ENCODE measurements at places on chromosomes 11 and 22. TPM values are rescaled to one million over a fixed set of nuclear protein-coding genes. Genes with fewer than 3 reads are reported as not detected.

- no peak for DNase-seq
These were observed 8.6 kb downstream of the MICAL2 start for GRCh38 chr11:12118949-12119348.

GRCh38 chr11:85809863-85810262 is 1.1 kb downstream of the SYTL2 start:
- DNase-seq, result peak; percentile 64

- DNase-seq, result no peak
These were observed 25.8 kb upstream of the PPFIA1 start for GRCh38 chr11:70244698-70245097.

The GAL3ST3 gene
- 0.51 TPM for total RNA-seq

DNA sequence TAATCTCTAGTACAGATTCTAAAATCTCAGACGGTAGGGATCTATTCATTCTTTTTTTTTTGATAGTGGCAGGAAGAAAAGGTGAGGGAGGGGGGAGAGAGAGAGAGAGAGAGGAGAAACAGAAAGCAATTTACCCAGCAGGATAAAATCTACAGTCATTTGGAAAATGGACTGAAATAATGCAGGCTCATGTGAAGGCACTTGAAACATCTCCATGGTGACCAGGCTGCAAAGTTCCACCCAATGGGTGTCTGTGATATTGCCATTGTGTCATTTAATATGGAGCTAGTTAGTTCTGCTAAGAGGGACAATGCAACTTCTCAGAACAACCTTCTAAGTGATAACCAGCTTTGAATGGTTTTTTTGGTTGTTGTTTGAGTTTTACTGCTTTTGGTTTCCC is 165.2 kb upstream of the RAG2 start:
- DNase-seq, result peak; percentile 4

The HOATZ gene
- total RNA-seq, result not detected

DNA sequence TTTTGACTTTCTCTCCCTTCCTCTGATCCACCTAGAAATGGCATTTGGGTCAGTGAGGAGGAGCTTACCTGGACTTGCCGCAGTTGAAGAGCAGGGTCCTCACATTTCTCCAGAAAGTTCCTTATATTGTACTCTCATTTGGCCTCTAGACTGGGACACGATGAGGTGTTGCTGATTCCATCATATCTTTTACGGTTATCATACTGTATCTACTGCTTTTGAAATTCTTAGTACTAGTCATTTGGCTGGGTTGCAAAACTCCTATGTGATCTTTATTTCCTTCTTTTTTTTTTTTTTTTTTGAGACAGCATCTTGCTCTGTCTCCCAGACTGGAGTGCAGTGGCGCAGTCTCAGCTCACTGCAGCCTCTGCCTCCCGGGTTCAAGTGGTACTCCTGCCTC is 58.7 kb upstream of the FAM181B start:
- DNase-seq, result no peak

- DNase-seq, result no peak
These were observed 192.6 kb downstream of the HIPK3 start for GRCh38 chr11:33449798-33450197.
